ENCODE measurements at places on chromosomes 11 and 22. TPM values are rescaled to one million over a fixed set of nuclear protein-coding genes. Genes with fewer than 3 reads are reported as not detected.
A peak's percentile ranks its signal among the peaks of the same experiment; 100 is the strongest.

DNA sequence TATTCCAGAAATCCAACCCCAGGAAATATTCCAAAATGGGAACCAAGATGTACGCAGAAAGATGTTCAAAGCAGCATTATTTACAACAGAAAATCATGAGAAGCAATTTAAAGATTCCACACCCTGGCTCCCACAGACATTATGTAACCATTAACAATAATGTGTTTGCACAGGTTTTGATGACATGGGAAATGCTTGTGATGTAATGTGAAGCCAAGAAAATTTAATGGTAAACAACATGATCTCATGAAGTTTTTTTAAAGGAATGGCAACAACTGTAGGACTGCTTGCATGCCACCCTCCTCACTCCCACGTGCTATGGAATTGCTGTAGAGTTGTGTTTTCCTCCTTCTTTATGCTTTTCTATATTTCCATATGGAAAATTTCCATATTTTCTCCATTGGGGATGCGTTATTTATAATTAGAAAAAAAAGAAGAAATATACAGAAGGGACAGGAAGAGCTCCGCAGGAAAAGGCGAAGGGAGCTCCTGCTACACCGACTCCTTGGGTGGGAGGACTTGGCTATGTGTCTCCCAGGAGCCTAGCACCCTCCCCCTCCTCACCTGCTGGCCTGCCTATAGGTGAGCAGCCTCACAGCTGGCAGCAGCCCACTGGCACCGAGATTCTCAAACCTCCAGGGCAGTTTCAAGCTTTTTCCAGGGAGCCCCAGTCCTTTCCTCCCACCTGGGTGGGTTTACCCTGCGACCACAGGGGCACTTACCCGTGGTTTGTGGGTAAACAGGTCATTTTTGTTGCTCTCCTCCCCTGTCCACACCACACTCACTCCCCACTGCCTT, 20.9 kb downstream of the LRFN4 start:
- DNase-seq: peak; percentile 67

Gene TPP1
- 23.7 TPM for total RNA-seq

Gene MYRF
- under 0.01 TPM for total RNA-seq

DNA sequence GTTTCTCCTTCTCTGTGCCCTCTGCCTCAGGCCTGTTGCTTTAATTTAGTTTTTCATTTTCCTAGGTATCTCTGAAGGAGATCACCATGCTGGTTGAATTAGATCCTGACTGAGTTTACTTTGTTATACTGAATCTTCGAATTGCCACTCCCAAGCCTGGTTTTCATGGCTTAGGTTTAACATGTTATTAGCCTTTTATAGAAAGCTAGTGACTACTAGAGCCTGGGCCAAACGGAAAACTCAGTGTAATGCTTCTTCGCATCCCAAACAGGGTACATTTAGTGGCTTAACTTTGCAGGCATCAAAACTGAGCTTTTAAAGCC, 3.6 kb downstream of the CRKL start:
- no peak for DNase-seq

GRCh38 chr22:38303974-38304373, 13.3 kb downstream of the CSNK1E start:
- DNase-seq: no peak

Gene ARHGEF17
- total RNA-seq: 4.5 TPM

DNA sequence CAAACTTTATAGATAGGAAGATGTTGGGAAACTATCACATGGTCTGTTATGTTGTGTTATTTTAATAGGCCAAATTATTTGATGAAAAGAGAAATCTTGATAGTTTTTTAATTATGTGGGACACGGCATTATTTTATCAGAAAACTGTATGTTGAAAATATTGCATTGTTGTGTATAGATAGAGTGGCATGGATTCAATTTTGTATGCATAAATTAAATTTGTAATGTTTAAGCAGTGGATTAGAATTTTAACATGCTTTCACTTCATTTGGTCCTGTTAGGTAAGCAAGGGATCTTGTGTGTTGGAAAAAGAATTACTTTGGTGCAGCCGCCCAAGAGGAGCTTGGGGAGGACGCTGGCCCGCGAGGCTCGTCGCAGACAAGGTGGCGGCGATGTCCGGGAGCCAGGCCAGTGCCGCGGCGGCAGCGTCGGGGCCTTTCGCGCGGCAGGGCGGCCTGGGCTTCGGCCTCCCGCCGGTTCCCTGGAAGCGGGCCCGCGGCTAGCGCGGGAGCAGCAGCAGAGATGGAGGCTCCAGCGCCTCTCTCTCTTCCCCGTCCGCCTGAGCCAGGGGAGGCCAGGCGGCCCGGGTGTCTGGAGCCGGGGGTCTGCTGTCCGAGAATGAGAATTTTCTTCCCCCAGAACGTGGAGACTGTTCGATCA, 82.7 kb downstream of the GGT1 start:
- DNase-seq: no peak

Gene MEI1
- 0.13 TPM for total RNA-seq

Gene OR51B2
- total RNA-seq: not detected

- no peak for DNase-seq
These were observed 827 bp downstream of the GSC2 start for GRCh38 chr22:19149047-19149883.

DNA sequence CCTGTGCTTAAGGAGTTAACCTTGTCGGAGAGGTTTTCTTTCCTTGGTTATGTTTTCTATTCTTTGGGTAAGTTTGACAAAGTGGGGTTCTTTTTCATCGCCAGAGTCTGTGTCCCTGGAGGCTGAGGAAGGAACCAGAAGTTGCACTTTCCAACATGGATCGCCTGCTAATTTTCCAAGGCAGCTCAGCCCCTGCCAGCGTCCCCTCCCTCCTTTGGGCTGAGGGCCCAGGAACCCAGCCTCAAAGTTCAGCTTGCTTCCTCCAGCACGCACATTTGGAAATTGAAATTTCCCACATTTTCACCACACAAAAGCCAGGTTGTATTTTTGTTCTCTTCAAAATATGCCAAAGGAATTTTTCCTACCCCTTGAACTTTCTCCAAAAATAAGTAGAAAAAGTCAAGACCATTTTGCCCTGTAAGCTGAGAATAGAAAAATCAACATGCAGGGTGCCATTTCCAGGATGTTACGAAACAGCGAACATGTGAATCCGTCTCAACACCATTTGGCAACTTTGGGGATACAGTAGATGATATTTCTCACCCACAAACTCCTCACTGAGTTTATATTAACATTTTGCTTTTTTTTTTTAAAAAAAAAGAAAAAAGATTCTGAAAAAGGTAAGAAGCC, 343.5 kb downstream of the TENM4 start:
- DNase-seq: no peak

- no peak for DNase-seq
These were observed 11.4 kb upstream of the WNT11 start for GRCh38 chr11:76217653-76218160.

DNA sequence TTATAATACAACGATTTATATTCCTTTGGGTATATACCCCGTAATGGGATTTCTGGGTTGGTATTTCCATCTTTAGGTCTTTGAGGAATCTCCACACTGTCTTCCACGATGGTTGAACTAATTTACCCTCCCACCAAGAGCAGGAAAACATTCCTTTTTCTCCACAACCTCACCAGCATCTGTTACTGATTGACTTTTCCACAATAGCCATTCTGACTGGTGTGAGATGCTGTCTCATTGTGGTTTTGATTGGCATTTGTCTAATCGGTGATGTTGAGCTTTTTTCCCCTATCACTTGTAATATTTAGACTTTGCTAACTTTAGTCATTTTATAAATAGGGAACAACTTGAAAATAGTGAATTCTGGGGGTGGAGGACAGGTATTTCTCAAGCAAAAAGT, 58.1 kb downstream of the PPFIA1 start:
- DNase-seq: no peak

Gene MS4A4A
- total RNA-seq: not detected

- DNase-seq: no peak
These were observed 99.4 kb upstream of the DRD2 start for GRCh38 chr11:113574586-113574985.

Gene SAA4
- not detected for total RNA-seq

GRCh38 chr11:88979641-88980040, 86.1 kb downstream of the GRM5 start:
- DNase-seq: peak; percentile 82

GRCh38 chr22:49423125-49423650, 404.5 kb downstream of the BRD1 start:
- DNase-seq: no peak

GRCh38 chr11:22197139-22198005, 4.5 kb downstream of the ANO5 start:
- no peak for DNase-seq

DNA sequence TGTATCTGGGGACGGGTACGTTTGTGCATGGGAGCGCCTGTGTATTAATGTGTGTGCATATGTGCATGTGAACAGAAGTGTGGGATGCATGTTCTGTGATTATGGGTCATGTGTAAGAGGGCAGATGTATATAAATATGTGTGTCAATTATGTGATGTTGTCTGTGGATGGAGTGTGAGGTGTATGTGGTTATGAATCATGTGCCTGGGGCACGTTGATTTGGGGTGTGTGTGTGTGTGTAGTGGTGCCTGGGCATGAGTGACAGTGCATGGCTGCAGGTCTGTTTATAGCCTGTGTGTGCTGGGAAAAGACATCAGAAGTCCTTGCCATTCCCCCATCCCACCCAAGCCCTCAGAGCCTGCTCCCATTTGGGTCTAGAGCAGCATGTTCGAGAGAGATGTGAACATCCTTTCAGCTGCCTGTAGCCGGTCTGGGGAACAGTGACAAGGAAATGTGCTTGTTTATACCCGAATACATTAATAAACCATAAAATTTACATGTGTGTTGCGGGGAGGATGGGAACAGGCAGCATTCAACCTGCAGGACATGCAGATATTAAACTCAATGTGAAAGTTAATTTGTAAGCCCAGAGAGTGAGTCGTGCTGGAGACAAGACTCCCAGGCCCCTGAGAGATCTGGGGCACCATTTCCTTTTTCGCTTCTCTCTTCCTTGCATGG, 129.0 kb downstream of the NECTIN1 start:
- peak; percentile 89 for DNase-seq

DNA sequence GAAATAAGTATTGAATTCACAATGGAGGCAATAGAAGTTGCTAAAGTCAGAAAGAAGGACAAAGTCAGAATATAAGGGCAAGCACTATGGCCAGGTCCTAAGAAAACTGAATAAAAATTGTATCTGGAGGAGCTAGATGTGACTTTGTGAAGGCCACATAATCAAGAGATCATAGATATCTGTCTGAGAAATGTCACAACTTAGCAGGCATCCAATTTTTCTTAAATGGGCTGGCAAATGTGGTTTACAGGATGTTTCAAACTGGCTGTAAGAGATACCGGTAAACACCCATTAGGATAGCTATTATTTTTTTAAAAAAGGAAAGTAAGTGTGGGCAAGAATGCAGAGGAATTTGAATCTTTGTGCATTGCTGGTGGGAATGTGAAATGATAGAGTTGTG, 303.1 kb upstream of the CHORDC1 start:
- no peak for DNase-seq

Gene APLNR
- total RNA-seq: not detected

DNA sequence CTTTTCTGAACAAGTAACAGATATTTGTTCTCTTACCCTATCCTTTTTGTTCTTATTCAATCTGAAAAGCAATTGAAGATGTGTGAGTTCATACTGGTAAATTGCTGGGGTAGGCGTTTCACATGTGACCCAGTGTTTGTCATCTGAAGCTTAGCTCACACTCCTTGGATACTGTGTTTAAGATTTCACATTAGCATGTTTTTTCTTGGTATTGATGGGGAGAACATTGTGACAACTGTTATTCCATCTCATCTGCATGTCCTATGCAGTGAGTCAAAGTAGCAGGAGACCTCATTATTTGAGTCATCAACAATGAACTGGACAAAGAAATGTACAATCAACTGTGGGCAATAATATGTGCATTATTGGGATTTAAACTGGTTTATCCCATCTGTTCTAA, 691.6 kb upstream of the ANO5 start:
- no peak for DNase-seq

- peak; percentile 64 for DNase-seq
These were observed 38.1 kb downstream of the AHNAK start for GRCh38 chr11:62508336-62509058.

GRCh38 chr22:28016781-28017557, 97.9 kb upstream of the PITPNB start:
- DNase-seq: no peak

DNA sequence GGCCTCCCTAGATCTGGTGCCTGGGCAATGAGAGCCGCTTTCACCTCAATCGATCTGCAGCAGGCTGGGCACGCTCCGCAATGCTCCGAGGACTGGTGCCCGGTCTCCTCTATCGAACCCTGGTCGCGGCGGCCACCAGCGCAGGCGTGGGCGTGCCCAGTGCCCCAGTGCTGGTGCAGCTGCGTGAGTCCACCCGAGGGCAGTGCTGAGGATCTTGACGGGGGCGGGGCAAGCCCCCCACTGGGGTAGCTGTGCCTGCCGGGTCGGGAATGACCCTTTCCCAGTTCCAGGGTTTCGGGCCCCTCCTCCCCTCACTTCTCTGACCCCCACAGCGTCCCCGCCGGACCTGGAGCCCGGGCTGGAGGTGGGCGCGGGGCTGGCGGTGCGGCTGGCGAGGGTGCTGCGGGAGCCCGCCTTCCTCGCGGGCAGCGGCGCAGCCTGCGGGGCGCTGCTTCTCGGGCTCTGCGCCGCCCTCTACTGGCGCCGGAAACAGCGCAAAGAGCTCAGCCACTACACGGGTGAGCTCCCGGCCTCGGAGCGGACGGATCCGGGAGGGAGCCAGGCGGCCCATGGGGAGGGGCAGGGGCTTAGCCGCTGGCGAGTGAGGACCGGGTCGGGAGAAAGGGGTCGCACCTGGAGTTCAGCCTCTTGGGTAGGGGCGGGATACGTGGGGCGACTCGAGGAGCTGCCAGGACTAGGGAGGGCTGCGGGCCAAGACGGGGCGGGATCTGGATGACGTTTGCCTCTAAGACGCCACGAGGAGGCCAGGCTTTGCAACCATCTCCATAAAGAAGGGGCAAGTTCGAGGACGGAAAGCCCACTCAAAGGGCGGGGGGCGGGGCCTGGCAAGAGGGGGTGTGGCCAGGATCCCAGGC, 10.9 kb downstream of the ROBO3 start:
- peak; percentile 83 for DNase-seq

DNA sequence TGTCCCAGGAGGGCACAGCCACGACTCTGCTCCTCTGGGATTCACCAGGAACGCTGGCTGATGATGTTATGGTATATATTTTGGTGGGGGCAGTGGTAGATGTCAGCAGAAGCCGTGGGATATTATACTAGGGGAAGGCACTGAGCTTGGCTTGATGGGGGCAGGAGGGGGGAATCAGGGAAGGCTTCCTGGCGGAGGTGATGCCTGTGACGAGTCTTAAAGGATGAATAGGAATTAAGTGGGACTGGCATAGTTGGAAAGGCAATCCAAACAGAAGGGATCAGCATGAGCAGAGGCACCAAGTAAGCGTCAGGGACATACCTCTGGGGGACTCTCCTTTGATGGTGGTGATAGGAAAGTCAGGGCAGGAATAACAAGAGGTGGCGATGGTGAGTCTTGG, 47.6 kb downstream of the TP53I11 start:
- no peak for DNase-seq

- DNase-seq: no peak
These were observed 11.9 kb upstream of the ABCC8 start for GRCh38 chr11:17488563-17488962.

- DNase-seq: no peak
These were observed 404 bp downstream of the DCHS1 start for GRCh38 chr11:6655020-6655789.

Gene APOL5
- not detected for total RNA-seq

All from bronchial epithelial cell (primary cell).